ENCODE measurements at places on chromosomes 2 and 18.

GRCh38 chr2:232611559-232612218, 21.7 kb upstream of the EFHD1 start:
- peak; percentile 27 for DNase-seq

DNA sequence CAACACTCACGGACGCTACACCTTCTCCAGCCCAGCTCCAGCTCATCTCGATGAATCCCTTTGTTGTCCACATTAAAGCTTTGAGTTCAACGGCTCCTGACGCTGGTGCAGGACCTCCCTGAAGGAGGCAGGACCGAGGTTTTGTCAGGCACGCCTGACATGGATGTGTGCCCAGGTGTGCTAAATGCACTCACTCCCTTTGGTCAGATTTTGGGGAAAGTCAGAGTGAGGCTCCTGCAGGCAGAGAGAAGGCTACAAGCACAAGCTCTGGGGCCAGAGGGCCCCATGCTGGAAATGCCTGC, 78.6 kb downstream of the NDUFA10 start:
- DNase-seq = no peak

DNA sequence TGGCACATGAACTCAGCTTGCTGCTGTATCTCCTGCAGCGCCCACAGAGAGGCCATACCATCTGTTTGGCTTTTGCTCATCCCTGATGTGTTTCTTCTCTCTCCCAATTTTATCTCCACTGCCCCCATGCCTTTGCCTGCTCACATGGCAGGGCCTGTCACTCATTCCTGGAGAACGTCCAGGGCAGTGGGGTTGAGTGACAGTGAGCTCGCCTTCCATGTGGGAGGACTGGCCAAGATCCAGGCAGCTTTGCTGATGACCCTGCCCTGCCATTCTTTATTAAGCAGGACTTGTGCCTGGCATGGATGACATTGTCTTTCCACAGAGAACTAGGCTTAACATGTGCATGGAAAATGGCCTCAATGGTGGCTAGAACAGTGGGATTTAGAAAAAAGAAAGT, 230.5 kb upstream of the THSD7B start:
- no peak for DNase-seq

DNA sequence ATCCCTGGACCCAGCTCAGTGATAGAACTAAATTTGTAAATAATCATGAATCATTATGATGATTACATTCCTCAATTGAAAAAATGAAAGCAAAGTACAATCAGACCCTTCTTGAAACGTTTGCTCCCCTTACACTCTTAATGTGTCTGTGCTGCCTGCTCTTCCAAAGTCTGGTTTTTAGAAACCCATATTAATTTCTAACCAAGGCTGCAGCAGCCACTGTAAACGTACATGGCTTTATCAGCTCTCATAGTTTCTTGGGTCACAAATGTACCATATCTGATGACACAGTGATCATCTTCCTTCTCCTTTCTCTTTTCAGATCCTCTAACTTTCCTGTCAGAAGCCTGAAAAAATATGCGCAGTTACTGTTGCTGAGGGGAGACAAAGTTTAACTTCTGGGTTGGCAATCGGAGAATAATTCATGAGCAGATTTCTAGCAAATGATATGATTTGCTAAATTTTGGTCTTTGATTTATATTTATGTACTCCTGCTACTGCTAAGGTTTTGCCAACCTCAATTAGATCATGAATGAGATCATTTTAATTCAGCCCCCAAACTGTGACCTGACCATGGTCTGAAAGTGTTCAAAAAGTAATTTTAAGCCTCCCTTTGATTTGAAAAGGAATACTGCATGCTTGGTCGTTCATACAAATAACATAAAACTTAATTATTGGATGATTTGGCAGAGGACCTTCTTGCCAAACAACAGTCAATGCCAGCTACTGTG, 12.3 kb downstream of the ZEB2 start:
- no peak for DNase-seq

- DNase-seq = no peak
These were observed 15.2 kb downstream of the RAMP1 start for GRCh38 chr2:237874585-237875161.

- DNase-seq = peak; percentile 8
These were observed 26.4 kb upstream of the MSTN start for GRCh38 chr2:190088917-190089316.

DNA sequence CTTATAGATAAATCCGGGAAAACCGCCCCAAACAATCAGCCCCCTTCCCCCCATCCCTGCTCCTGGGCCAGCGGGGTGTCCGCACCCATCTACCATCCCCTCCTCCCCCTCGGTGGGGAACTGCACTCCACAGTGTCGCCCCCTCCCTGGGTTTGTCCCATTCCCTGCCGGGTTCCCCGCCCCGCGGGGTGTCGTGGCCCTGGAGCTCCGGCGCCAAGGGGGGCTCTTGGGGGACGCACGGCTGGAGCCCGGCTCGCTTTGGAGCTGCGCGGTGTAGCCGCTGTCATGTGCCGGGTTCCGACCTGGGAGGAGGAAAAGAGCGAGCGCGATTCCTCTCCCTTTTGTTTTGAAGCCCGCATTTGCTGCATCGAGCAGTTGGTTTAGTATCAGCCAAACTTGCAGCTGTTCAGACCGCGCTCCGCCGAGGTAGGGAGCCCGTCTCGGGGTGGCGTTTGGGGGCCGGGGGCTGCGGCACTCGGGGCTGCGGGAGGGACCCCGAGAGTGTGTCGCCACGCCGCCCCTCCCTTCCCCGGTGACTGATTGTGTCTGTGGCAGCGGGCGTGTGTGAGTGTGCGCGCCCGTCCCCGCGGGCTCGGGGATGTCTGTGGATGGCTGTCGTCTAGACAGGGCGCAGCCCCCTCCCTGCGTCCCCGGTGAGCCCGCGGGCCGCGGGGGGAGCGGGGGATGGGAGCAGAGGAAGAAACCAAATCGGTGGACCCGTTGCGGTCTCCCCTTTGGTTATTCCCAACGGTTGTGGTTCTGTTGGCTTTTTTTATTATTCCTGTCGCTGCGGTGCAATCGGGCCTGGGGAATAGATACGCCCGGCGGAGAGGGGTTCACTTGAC, 797 bp downstream of the CTIF start:
- DNase-seq = no peak

GRCh38 chr2:62817348-62817747, 111.8 kb downstream of the EHBP1 start:
- no peak for DNase-seq

DNA sequence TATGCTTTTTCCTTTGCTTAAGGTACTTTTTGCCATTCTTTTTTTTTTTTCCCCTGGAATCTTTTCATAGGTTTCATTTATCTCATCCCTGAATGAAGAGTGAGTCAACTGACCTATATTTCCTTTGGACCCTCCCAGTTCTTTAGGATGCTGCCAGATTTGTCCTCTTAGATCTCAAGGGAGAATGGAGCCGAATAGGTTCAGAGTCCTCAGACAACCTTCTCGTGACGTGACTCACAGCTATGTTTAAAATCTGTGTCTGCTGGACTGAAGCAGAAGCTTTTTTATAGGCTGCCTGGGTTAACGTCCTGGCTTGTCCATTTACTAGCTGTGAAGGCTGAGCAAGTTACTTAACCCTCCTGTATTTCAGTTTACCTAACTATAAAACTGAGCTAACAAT, 358.6 kb downstream of the DLGAP1 start:
- DNase-seq = no peak

- DNase-seq = no peak
These were observed 96.5 kb downstream of the SEPTIN10 start for GRCh38 chr2:109517118-109517889.

DNA sequence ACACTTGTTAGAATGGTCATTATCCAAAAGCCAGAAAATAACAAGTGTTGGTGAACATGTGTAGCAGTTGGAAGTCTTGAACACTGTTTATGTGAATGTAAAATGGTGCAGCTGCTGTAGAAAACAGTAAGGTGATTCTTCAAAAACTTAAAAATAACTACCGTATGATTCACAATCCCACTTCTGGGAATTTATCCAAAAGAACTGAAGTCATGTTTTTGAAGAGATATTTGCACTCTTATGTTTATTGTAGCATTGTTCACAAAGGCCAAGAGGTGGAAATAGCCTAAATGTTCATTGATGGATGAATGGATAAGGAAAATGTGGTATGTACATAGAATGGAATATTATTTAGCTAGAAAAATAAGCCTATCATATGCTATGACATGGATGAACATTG, 6.3 kb upstream of the SPP2 start:
- no peak for DNase-seq

DNA sequence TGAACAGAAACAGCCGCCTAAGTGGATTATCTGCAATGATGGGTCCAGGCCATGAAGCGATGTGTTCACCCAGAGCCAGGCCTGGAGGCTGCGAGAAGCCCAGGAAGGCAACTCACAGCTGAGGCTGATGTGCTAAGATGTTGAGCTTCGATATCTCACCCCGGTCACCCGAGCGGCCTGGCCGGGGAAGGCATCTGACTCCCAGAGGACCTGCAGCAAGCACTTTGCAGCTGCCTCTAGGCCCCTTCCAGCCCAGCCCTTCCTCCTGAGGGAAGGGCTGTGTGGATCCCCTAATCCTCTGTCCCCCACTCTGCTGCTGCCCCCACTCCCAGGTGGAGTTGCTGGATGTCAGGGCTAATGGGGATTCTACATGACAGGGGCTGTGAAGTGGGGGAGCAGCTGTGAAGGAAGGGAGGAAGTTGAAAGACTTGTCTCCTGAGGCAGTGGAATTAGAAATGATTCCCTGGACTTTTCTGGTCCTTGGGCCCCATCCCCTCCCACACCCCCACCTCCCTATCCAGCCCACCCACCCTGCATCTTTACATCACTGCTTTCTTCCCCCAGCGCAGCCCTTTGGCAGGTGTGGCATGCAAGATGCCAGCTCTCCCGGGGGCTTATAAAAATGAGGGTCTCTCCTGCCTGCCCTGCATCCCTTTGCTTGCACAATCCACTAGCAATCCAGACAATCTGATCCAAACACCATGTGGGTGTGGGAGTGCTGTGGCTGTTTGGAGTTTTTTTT, 4.3 kb downstream of the ATP6V1B1 start:
- DNase-seq = no peak

DNA sequence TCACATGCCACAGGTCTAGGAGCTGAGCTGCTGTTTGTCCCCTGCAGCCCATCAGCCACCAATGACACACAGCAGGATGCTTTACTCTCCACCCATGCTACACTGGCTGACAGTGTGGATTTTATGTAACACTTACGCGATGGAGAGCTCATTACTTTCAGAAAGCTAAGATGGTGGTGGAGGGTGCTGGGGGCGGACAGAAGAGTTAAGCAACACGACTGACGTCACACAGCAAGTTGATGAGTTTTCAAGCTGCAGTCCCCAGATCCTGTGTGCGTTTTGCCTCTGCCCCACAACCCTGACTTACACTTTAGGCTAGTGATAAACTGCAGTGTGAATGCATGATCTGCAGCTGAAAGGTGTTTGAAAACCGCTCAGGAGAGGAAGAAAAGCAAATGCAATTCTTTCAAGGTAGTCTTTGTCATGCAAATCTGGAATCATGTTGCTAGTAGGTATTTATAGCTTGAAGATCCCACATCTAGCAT, 42.4 kb downstream of the MRPS5 start:
- no peak for DNase-seq

DNA sequence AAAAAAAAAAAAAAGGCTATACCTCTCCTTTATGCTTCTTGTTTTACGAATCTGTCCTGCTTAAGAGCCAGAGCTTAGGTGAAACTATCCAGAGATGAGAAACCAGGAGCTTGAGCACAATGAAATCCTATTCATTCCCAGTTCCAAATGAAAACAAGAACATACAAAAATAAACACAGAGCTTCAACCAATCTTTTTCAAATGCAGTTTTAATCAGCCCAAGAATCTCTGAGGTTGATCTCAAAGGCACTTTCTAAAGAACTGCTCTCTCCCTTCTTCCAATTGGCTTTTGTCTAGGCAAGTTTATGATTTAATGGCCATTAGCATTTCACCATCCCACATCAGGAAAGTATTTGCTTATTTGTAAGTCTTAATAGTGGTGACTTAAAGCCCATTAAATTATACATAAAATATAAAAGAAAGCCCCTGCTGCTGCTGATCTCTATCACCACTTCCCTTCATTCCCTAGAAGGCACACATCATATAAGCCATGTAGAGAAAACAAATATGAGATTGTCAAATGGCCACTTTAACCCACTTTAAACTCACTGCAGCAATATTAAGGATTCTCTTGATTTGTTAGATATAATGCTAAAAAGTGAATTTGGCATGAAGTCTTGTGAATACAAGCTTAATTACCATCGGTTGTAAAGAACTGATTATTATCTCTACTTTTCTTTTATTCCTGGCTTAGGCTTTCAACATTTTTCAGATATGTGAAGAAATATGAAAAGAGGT, 29.3 kb upstream of the SCN9A start:
- DNase-seq = no peak

DNA sequence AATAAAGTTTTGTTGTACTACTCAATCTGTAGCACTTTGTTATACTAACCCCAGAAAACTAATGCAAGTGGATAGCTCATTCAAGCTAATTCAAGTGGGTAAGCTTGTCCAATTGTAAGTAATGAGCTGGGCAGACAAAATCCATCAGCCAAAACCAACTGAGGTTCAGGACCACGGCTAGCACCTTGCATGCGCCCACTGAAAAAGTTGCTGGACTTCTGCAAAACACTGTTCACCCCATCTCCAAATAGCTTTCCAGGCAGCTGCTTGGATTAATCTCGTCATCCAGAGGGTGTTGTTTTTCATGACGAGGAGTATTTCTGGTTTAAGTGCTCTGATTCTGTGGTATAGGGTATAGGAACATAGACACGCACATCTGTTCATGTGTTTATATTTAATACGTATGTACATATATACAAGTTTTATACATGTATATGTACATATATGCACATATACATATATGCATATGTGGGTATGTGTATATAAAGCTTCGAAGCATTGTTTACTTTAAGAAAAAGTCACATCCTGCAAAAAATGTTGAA, 307.5 kb downstream of the GALR1 start:
- DNase-seq = no peak

GRCh38 chr2:37585982-37586621, 85.3 kb downstream of the CDC42EP3 start:
- peak; percentile 53 for DNase-seq

- DNase-seq = no peak
These were observed 128.2 kb upstream of the EML6 start for GRCh38 chr2:54595161-54595803.

DNA sequence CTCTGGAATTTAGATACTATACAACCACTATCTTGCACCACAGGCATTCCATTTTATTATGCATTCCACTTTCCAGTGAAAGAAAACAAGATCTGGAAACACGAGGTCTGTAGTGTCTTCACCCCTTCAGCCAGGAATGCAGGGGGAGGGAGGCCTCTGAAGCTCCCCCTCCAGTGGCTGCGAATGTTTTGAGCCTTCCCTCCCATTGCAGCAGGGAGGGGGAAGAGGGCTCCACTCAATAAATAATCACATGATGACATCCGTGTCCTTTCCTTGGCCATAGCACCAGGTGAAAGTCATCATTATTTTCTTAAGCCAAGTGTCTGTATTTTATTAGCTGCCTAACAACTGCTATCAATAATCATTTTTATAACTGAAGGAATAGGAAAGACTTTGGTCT, 38.6 kb downstream of the ALPK2 start:
- no peak for DNase-seq

- no peak for DNase-seq
These were observed 10.0 kb upstream of the OTX1 start for GRCh38 chr2:63040586-63040985.

GRCh38 chr2:223889229-223889628, 51.8 kb upstream of the AP1S3 start:
- no peak for DNase-seq

Measured in activated CD8-positive, alpha-beta memory T cell treated with anti-CD3 and anti-CD28 coated beads for 1 hour (primary cell).